NCI-H2081 (cell line): ENCODE measurements at places on chromosomes 3 and 15.

DNA sequence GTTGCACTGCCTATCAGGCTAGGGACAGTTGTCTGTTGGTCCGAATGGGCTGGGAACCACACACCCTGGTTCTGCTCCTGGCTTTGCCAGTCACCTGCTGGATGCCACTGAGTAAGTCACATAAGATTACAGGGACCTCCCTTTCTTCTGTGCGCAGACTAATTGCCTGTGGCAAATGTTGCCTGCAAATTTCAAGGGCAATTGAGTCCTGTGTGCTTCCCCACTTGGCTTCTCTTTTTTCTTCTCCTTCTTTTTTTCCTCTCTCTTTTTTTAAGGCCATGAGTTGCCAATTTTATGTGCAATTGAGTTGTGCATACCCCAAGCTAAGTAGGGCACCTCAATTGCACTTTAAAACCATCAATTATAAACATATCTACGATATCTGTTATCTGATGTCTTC is 963.4 kb downstream of the MCTP2 start:
- no peak for DNase-seq

- DNase-seq, result no peak
Observed at GRCh38 chr3:152319256-152319655, 50.5 kb downstream of the MBNL1 start.

DNA sequence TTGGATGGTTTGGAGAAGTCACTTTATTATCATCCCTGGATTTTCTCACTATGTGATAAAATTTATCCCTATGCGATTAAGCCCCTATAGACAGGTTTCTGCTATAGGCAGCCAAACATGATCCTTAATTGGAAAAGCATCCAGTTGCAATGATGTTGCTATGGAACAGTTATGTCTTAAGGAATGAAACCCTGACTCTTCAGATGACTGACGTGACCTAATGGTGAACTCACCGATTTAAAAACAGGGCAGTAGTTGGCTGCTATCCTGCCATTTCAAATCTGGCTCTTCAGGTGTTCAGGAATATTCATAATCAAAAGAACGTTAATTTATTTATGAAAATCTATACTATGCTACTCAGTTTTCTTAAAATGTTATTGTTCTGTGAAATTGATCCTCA is 106.8 kb upstream of the ROBO1 start:
- DNase-seq, result no peak

DNA sequence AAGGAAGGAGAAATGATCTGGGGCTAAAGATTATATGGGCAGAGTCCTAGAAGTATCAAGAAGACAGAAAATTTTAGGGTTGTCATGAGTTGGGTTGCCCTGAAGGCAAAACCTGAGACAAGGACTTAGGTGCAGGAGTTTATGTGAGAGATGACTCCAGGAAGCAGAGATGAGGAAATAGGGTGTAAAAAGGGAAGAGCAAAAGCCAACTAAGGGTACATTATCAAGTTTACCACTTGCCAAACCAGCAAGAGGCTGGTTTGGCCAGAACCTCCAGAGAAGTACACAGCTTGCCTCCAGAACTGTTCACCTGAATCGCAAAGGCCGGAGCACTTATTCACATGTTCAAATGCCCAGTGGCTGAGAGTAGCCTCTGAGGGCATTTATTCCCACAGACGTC is 116.7 kb downstream of the FHIT start:
- no peak for DNase-seq

- DNase-seq, result no peak
Observed at GRCh38 chr3:58222161-58222724, 11.5 kb upstream of the DNASE1L3 start.

DNA sequence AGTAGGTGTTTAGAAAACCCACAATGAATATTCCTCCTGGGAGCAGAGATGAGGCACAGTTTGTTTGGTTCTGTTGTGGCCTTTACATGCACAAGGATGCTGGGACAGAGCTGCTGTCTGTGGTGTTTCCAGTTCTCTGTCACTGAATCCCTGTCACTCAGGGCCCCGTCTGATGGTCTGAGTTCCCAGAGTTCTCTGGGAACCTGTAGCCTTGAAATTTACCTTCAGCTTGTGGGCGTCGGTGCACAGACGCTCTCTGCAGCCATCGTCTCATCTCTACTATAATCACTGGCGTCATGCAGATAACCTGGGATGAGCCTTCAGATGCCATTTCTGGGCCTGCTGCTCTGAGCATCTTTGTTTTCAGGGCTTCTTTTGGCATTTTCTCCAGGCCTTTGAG is 81.9 kb downstream of the LRRK1 start:
- DNase-seq, result no peak

DNA sequence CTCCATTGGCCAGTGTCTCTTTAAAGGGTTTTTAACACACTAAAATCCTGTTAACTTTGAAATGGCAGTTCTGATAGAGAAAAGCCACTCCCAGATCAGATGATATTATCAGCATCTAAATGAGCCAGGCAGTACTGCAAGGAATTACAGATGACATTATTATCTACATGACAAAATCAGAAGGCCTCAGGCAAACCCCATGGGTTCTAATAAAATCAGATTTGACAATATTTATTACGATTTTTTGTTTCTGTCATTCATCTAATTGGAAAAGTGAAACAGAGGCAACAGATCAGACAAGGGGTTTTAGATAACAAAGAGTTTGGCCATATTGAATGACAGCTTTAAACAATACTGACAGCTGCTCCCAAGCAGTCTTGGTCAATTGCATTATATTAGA is 112.7 kb downstream of the FEZF2 start:
- DNase-seq, result no peak

DNA sequence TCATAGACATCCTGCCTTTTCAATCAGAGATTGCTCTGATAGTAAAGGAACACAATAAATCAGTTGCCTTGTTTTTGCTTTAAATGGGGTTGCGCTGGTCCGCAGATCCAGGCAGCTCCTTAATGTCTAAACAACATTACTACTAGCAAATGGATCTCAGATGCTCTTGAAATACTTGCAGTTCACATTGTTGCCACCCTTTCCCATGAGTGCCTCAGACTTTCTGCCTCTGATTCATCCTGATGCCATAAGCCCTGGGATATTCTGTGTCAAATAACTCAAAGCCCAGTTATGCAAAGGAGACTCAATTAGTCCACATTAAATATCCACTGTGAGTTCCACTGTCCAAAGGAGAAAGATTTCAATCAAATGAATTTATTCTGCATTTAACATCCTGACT is 196.7 kb downstream of the PLCH1 start:
- no peak for DNase-seq

GRCh38 chr3:126446301-126446700 is 29.4 kb downstream of the ZXDC start:
- no peak for DNase-seq

- no peak for DNase-seq
Observed at GRCh38 chr15:90650956-90651689, 66.0 kb upstream of the BLM start.

DNA sequence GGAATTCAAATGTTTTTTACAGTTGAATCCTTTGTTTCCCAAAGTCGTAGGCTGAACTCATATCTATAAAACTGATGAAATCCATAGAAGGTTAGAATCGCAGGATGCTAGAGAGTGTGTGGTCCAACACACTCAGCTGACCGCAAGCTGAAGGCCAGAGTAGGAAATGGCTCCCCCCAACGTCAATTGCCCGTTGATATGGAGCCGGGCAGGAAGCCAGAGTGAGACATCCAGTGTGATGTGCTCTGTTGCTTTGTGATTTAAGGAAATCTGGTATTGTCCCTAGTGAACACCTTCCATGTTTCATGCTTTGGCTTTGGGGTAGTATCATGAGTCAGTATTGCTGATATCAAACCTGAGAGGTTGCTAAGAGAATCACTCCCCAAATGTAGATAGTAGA is 5.8 kb upstream of the MEX3B start:
- DNase-seq, result no peak

- no peak for DNase-seq
Observed at GRCh38 chr3:81692766-81693165, 68.7 kb downstream of the GBE1 start.

- no peak for DNase-seq
Observed at GRCh38 chr3:119700269-119700919, 2.4 kb upstream of the CFAP91 start.

- no peak for DNase-seq
Observed at GRCh38 chr15:67130673-67131601, 65.5 kb downstream of the SMAD3 start.

DNA sequence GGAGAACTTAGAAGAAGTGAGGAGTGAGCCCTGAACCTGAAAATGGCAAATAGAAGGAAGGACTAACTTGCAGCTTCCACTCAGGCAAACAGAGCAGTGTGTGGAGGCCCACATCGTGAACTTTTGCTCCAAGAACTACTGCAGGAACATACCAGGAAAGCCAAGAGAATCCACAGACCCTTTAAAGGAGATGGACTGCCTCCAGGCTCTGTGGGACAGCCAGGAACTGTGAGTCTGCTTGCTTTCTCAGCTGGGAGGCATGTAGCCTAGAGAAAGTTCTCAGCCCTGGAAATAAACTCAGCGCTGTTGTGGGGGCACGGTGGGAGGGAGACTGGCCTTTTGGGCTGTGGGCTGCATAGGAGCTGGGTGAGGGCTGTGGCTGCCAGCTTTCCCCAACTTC is 93.0 kb downstream of the SNRK start:
- DNase-seq, result no peak

DNA sequence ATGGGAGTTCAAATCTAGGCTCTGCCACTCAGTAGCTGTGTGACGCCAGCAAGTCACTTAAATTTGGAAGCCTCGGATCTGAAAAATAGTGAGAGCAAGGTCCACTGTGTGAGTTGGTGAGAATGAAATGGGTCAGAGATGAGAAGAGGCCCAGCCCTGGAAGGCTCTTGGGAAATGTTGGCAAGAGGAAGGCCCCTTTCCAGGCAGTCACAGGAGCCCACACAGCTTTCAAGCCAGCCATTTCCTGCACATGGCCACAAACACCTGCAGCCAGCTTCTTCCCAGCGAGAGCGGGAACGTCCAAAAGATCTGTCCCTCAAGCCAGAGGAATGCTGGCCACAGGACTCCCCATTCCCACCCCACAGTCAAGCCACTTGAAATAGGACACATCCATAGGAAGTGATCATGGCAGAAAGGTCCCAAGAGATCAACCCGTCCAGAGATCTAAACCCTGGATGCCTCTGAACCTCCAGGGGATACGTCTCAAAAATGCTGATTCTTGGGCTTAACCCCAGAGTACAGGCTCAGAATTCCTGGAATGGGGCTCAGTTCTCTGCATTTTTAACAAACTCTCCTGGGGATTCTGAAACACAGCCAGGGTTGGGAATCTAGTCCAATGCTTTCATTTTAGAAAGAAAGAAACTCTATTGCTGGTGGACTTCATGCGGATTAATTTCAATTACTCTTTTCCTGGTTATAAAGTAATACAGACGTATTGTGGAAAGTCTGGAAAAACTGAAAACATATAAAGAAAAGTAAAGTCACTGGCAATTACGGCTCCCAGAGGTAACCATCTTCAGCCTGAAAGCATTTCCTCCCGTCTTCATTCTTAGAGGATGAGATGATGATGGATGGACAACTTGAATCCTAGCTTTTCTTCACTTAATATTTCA is 35.9 kb downstream of the NTRK3 start:
- DNase-seq, result no peak

DNA sequence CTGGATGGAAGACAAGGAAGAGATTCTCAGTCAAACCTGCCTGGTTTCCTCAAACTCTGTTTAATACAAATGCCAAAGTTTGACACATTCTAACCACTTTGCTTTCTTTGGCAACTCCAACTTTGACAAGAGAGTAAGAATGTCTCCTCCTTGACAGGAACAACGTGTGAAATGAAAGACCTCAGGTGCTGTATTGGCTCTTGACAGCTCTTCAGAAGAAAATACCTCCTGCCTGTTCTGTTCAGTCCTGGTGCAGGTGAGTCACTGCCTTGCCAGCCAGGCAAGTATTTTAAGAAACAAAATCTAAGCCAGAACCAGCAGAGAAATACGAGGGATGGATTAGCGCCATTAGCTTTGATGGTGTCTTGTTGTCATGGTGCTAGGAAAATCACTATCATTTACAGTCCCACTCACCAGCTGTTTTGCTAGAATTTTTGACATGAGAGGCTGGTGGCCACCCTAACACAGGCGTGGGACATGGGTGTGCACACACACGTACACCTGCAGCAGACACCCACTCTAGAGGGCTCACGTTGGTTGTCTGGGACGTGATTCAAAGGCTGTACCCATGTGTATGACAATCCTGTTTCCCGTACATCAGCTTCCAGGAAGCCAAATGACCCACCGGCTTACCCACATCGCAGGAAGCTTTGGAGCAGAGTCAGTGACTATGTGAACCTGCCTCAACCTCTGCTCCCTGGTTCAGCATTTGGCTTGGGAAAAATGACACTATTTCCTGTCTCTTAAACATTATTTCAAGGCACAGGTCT is 60.4 kb downstream of the CCNL1 start:
- no peak for DNase-seq

DNA sequence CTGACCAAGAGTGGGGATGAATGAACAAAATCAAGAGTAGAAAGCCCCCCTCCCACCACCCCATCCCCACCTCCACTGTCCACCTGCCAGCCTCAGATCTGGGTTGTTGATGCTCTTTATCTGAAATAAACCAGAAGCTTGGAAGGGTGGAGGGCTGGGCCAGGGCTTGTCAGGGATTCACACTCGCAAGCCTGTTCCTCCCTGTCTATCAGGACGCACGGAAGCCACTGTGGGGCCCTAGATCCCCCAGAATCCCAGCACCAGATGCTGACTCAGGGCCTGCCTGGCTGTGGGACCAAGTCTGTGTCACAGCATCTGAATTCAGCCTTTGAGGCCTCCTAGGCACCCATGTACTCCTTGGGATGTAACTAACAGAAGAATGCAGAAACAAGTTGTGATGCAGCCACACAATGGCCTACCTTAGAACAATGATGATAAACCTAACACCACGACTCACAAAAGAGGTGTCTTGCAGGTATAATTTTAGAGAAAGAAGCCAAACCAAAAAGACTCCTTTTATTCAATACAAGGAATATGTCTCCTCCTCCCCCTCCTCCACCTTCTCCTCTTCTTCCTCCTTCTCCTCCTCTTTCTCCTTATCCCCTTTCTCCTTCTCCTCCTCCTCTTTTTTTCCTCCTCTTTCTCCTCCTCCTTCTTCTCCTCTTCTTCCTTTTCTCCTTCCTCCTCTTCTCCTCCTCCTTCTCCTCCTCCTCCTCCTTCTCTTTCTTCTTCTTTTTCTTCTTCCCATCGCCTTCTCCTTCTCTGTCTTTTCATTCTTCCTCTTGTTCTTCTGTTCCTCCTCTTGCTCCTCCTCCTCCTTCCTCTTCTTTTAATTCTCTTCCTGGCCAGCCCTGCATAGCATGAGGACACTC is 234.7 kb downstream of the PLCL2 start:
- DNase-seq, result no peak

- no peak for DNase-seq
Observed at GRCh38 chr3:102059145-102059943, 210.0 kb downstream of the NFKBIZ start.

- peak; percentile 3 for DNase-seq
Observed at GRCh38 chr15:25543196-25543595, 104.4 kb upstream of the UBE3A start.

- DNase-seq, result no peak
Observed at GRCh38 chr15:73127302-73127936, 75.2 kb downstream of the NEO1 start.
